H9 (cell line): ENCODE measurements at places on chromosomes 2 and 18.

DNA sequence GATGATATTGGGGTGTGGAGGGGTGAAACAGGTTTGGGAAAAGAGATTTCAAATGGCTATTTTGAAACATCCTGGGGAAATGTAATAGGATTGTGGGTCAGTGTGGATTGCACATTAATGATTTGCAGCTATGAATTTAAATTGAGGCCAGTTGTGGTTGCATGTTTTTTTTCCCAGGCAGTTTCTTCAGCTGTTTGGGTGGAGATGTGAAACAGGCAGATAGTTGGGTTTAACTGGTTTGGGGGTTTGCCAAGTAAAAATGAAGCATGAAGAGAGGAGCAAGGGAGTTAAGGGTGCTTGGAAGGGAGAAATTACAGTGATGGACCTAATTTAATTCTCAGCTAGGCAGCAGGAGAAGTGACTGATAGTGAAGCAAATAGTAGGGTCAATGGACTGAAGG, 16.8 kb downstream of the GPD2 start:
- DNase-seq = no peak

DNA sequence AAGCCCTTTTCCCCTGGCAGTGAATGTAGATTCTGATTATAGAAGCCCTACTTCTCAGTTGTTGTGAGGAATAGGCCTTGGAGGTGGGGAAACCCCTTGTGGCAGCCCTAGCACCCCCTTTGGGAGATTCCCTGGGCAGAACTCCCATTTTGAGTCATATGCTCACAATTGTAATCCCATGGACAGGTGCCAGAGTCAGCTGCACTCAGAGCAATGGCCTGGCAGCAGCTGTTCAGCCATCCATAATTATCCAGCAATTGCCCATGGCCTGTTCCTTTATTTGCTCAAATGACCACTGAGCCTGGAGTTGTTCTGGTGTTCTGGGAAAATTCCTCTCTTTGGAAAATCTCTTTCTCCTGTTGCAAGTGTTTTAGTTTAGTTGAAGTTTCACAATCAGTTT, 71.7 kb downstream of the PTRHD1 start:
- no peak for DNase-seq

- DNase-seq = no peak
Observed at GRCh38 chr2:53104263-53104662, 663.3 kb upstream of the CHAC2 start.

DNA sequence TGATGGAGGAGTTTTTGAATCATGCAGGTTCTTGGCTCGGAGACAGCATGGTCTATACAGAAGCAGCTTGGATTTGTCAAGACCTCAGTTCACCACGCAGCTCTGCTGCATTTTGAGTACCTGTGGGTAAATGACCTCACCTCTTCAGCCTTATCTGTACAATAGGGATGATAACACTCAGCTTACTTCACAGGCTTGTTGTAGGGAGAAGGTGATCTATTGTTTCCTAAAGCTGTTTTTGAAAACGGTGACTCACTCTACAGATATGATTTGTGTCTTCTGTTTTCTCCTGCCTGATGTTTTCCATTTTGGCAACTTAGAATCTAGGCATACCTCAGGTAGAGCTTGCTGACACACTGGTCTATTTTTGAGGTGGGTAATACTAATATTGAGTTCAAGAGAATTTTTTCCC, 80.3 kb downstream of the FMNL2 start:
- no peak for DNase-seq

- no peak for DNase-seq
Observed at GRCh38 chr18:11183637-11184036, 34.3 kb upstream of the PIEZO2 start.

DNA sequence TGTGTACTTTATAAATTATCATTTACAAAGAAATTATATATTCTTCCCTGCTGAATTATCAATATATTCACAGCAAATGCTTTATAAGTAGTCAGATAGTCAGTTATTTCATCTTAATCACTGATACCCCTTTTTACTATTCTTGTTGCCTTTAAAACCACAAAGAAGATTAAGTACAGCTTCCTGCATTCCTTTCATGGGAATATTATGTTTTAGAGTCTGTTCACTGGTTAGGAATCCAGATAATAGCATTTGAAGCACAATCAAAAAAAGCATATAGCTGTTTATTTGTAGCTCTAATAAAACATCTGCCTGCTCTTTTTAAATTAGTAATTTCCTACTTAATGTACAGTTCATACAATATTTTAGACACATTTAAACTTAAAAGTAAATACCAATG, 508.9 kb downstream of the FBXO15 start:
- no peak for DNase-seq

- DNase-seq = no peak
Observed at GRCh38 chr2:27832396-27832795, 57.8 kb downstream of the RBKS start.

GRCh38 chr2:40102447-40102846, 323.4 kb upstream of the THUMPD2 start:
- no peak for DNase-seq

DNA sequence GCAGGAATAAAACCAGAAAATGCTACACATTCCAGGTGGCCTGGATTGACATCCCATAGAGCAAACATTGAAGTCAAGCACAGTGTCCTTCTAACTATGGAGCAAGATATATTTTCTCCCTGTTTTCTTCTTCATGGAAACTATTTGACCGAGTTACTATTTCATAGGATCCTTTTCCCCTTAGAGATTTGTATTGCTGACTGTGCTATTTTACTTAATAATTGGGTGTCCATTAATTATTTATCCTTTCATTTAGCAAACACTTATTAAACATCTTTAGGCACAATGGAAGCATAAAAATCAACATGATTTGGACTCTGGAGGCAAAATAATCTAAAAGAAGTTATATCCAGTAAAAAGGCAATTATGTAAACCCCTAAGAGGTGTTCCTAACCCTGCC, 782.8 kb upstream of the ACVR2A start:
- DNase-seq = no peak

- no peak for DNase-seq
Observed at GRCh38 chr18:48017635-48018034, 87.2 kb upstream of the SMAD2 start.

- DNase-seq = no peak
Observed at GRCh38 chr2:198161151-198161550, 356.8 kb downstream of the PLCL1 start.

DNA sequence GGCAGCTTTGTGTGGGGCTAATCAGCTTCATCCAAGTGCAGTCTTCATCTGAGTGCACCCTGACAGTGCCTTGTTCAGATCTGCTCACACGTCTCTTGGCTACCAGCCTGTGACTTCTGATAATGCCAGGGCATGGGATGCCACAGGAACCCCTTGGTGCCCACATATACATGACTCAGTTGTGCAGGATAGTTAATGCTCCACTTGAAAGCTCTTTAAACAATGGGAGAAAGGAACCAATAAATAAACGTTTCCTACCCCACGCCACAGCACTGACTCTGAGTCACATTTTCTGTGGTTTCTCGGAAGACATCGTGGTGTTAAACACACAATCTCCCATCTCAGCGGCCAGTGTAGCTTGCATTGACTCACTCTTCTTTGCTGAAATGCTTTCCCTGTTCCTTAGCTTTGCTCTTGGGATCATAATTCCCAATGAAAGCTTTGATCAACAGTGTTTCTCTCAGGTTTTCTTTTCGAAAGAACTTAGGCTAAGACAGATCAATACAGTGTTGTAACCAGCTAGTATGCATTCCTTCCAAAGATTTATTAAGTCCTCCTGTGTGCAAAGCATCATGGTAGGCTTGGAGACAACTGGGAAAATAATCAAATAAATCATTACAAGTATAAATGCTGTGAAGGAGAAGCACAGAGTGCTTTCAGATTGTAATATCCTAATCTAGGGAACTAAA, 142.0 kb downstream of the COPS8 start:
- DNase-seq = no peak

GRCh38 chr18:36141576-36141975, 11.9 kb downstream of the ELP2 start:
- no peak for DNase-seq

DNA sequence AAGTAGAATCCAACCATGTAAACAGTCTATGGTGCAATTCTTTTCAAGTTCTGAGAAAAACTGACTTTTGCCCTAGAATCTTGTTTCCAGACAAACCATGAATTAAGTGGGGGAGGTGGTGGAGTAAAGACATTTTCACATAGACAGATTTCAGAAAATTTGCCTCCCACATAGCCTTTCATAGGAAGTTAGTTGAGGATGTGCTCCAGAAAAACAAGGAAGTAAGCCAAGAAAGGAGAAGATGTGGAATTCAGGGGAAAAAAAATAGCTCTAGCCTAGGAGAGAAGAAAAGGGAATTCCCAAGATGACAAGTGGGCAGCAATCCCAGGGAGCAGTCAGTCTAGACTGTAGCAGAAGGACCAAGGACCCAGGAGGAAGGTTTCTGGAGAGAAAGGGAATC, 17.4 kb downstream of the RUFY4 start:
- no peak for DNase-seq

GRCh38 chr2:174615871-174616436, 18.4 kb upstream of the WIPF1 start:
- DNase-seq = no peak

GRCh38 chr2:68995916-68996315, 17.1 kb upstream of the ANTXR1 start:
- no peak for DNase-seq

DNA sequence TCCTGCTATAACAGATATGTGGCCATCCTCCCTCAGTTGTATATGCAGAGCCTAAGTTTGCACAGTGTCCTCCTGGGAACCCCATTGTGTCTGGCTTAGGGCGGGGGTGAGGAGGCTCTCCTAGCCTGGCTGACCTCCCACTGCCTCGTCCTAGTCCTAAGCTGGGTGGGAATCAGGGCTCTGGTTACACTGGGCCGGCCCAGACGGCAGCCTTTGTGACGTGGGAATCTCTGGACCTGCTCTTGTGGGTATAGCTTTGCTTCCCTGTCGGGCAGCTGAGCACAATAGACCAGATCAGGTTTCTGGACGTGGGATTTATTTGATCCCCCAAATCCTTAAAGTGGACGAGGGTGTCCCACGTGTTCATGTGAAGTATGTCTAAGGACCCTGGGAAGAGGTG, 2.9 kb downstream of the ACKR3 start:
- no peak for DNase-seq

- DNase-seq = no peak
Observed at GRCh38 chr2:108492364-108492763, 41.9 kb upstream of the LIMS1 start.

- DNase-seq = no peak
Observed at GRCh38 chr2:52288596-52288995, 1256.7 kb upstream of the NRXN1 start.

- DNase-seq = no peak
Observed at GRCh38 chr2:143819190-143819735, 690.0 kb downstream of the ARHGAP15 start.

GRCh38 chr2:126792993-126793392, 105.7 kb upstream of the TEX51 start:
- DNase-seq = no peak

DNA sequence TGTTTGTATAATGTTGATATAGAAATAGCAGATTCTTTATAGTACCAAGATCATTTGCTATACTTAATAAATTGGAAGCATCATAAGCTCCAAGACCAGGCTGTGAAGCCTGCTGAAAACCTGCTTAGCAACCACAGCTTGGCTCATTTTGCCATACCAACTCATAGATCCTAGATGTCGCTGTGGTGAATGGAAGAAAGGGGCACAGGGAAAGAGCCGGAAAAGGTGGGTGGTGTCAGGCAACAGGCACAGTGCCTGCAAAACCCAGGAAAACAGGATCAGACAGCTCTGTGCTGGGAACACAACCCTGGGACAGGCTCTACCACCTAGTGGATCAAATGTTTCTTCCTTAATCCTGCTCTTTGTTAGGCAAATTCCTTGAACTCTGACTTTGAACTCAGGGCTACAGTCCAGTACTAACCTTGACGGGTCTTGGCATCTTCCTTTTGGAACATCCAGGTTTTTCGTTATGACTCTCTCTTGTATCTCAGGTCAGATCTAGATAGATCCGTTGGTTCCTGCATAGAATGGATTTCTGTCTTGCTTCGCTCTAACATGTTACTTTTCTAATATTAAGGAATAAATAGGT, 31.6 kb downstream of the TWSG1 start:
- DNase-seq = peak; percentile 82

- no peak for DNase-seq
Observed at GRCh38 chr2:227411320-227411989, 23.7 kb upstream of the SCYGR1 start.

DNA sequence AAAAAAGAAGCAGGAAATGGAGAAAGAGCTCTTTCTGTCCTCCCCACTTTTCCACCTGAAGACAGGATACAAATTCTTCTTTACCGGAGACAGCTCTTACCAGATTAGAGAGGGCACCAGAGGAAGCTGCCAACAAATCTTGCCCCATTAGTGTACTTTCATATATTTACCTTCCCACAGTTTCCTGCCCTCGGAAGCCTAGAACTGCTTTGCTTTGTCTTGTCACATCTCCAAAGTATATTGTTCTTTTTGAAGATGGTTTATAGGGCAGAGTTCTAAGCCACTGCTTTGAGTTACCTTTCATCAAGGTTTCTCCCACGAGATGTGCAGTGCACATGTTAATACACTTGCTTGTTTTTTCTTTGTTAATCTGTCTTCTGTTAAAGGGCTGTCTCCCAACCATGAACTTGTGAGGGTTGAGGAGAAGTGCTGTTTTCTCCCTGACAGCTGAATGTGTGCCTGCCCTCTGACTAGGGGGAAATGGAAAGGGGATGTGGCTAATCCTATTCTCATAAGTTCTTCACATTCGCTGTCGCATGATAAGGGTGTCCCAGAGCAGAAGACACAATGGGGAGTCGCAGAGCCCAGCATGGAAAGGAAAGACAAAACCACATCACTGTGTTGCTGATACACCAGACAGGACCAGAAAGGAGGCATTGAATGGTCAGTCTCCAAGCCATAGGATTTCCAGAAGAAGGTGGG, 24.2 kb downstream of the CENPA start:
- DNase-seq = no peak

DNA sequence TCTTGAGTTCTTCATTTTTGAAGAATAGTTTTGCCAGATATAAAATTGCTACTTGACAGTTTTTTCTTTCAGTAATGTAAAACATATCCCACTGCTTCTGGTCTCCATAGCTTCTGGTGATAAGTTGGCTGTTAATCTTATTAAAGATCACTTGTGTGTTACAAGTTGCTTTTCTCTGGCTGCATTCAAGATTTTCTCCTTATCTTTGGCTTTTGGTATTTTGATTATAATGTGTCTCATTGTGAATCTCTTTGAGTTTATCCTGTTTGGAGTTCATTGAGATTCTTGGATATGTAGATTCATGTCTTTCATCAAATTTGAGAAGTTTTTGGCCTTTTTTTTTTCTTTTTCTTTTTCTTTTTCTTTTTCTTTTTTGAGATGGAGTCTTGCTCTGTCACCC, 20.2 kb upstream of the ADNP2 start:
- DNase-seq = no peak
